ENCODE measurements at places on chromosomes 16 and 17.
A peak's percentile ranks its signal among the peaks of the same experiment; 100 is the strongest.

DNA sequence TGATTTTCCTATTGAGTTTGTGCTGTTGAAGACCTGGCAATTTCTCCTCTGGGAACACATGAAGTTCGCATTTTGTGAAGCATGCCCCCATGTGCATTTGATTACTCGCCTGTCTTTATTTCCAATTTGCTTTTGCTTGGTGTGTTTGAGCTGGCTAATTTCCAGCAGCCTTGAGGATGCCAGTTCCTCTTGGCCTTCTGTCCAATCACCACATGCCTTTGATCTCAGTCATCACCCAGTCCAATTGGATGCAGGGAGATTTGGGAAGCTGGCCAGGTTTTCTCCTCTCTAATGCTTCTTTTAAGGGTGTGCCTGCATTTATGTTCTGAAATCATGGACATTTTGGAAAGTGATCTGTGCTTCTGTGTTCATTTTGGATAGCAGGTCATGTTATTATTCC, 3.8 kb upstream of the TMEM100 start:
- DNase-seq, result no peak

- peak; percentile 41 for DNase-seq
These were observed 19.9 kb upstream of the ZNF750 start for GRCh38 chr17:82859431-82860403.

GRCh38 chr17:27239584-27239983, 54.3 kb upstream of the WSB1 start:
- DNase-seq, result no peak

DNA sequence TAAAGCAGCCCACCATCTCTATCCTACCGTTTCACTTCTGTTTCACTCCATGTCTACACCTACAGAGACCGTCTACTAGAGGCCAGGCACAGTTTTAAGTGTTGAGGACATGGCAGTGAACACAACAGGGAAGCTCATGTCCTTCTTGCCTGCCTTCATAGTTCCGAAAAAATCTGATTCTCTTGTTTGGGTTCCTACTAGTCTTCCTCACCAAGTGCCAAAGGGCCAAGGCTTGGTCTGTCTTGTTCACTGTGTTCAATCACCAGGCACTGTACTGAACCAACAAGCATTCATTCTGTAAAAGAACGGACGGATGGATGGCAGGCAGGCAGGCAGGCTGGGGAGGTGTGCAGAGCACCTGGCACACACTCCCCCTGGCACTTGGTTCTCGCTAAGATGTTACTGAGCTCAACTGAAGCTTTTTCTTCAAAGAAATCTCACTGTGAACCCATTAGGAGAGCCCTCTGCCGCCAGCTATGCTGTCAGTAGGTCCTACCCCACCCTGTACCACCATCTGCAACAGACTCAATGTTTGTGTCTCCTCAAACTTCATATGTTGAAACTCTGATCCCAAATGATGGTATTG, 2.5 kb downstream of the DEXI start:
- DNase-seq, result no peak

GRCh38 chr17:75854101-75854748, 910 bp downstream of the WBP2 start:
- DNase-seq, result no peak

- DNase-seq, result no peak
These were observed 2230.4 kb downstream of the TP53TG3F start for GRCh38 chr16:35689764-35690163.

GRCh38 chr17:1557355-1558095, 5.1 kb downstream of the PITPNA start:
- DNase-seq, result no peak

DNA sequence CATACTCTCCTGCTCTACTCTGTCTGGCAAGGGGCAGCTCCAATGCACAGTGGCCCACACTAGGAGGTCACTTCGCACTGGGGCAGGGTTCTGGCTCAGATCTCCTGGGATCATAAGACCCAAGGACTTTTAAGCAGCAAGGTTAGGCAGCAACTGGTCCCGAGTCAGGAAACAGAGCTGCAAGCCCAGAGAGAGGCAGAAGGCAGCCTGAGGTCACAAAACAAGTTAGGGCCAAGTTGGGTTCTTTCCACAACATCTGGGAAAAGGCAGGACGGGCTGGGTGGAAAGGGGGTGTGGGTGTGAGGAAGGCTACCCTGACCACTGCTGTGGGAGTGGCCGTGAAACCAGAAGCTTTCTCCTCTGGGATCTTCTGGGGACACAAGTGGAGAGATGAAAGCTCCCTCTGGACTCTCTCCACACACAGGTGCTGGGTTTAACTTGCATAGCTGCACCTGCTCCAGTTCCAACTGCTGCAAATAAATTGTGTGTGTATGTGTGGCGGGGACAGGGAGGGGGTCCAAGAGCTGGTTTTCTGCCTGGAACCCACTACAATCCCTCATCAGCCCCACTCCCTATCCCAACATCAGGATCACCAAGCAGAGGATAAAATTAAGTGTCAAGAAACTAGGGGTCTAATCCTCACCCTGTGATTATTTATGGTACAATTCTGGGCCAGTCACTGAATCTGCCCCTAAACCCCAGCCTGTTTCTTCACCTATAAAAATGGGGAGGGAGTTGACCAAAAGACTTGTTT, 8.0 kb upstream of the TSPOAP1 start:
- no peak for DNase-seq

DNA sequence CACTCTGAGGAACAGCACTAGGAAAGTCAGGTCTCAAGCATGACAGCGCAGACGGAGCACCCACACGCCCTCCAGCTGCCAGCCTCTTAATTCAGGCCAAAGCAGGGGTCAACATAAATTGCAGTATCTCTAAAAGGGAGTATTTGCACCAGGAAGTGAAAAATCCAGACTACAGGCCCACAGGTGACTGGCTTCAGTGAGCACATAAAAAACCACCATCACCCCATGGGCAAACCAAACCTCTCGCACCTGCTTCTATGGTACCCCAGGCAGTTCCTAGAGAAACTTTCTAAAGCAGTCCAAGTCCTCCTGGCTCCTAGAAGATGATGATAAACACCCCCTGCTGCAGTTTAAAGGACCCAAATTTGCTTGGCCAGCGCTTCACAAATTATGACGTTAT, 129.8 kb downstream of the ZNF423 start:
- DNase-seq, result no peak
